ENCODE measurements at places on chromosomes 7 and 10. TPM values are rescaled to one million over a fixed set of nuclear protein-coding genes. Genes with fewer than 3 reads are reported as not detected.
A peak's percentile ranks its signal among the peaks of the same experiment; 100 is the strongest.

The NOD1 gene
- 18.9 TPM for total RNA-seq

The PAOX gene
- total RNA-seq = 3.5 TPM

The FAM20C gene
- 2.8 TPM for total RNA-seq

The EBLN1 gene
- not detected for total RNA-seq

The ATOH7 gene
- total RNA-seq = not detected

The SEC61A2 gene
- 18.9 TPM for total RNA-seq

The ASL gene
- total RNA-seq = 12.7 TPM

The MAGI2 gene
- total RNA-seq = 0.73 TPM

The NUTM2E gene
- not detected for total RNA-seq

The JAKMIP3 gene
- total RNA-seq = 0.39 TPM

- no peak for DNase-seq
Observed at GRCh38 chr7:30814700-30815387, 43.6 kb downstream of the MINDY4 start.

- no peak for DNase-seq
Observed at GRCh38 chr10:120517881-120518484, 61.0 kb downstream of the PLPP4 start.

- no peak for DNase-seq
Observed at GRCh38 chr10:124564881-124565280, 103.3 kb downstream of the LHPP start.

- no peak for DNase-seq
Observed at GRCh38 chr7:23276376-23276775, 22.8 kb upstream of the MALSU1 start.

GRCh38 chr7:107615910-107616680, 36.0 kb downstream of the BCAP29 start:
- DNase-seq = no peak

- DNase-seq = no peak
Observed at GRCh38 chr10:106179430-106179829, 985.1 kb downstream of the SORCS1 start.

DNA sequence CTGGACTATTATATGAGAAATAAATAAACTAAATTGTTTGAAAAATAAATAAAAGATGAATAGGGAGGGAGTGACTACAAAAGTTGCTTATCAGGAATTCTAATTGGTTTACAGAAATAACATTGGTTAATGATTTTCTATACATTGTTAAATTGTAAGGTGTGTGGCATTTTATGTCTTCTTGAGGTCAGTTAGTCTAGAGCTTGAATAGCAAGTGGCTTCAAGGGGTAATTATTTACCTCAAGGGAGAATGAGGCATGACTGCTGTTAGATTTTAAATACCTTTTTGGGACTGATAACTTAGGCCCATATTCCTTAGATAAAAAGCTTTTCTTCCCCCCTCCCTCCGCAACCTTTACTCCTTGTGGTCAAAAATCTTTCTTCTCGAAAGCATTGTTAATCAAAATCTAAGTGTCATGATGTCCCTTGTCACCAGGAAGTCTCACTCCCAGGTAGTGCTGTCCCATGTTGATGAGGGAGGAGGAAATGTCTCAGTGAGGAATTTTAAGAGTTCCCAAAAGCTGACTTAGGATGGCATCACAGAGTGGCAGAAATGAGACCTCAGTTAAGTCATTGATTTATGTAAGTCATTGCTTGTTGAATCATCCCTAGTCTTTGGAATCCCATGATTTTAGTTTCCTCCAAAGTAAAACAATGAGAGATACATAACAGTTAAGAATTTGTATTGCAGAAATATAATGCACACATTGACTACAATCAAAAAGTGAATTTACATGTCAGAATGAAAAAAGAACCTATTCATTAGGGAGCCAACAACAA, 71.5 kb downstream of the MAPK8 start:
- no peak for DNase-seq

GRCh38 chr10:69807696-69808095, 6.0 kb downstream of the COL13A1 start:
- DNase-seq = no peak

DNA sequence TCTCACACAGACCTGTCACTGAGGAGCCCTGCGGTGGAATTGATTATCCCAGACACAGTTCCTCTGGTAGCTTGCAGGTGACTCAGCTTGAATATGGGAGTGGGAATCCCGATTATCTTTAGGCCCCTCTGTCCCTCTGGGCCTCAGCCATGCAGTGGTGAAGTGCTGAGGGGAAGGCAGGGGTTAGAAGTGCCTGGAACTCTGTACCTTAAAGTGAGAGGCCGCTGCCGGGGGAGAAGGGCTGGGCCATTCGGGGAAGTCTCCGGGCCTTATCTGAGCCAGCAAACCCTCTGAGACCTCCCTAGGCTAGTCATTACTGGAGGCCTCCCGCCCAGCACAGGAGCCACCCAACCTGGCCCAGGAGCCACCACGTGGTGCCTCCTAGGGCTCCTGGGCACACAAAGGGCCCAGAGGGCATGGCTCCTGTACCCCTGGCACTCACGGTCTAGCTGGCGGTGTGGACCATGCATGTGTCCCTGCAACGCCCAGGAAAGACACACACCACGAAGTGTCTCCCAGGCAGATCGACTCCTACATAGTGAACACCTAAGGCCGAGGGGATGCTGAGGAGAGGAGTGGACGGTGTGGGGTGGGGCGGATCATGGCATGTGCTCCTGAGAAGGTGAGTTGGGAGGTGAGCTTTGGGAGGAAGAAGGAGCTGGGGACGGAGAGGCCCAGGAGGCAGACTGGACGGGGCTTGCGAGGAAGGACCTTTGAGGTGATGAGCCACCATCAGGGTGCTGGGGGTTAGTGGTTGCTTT, 56.2 kb downstream of the HK1 start:
- no peak for DNase-seq

DNA sequence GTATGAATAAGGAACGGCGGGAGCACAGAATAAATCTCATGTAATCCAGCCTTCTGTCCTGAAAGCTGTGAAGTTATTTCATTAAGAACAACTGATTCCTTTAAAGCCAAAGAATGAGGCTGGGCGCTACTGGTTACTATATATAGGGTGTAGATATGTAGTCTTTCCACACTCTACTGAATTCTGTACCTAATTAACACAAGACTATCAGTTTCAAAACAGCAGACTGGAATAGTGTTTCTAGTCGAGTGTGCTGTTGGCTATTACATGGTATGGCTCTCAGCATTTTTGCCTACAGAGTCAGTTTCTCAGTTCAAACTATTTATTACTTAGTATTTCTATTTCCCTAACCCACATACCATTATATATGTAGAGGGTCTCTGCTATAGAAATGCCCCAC, 163.3 kb downstream of the THSD7A start:
- no peak for DNase-seq

- DNase-seq = no peak
Observed at GRCh38 chr7:110084181-110084807, 1006.6 kb upstream of the LRRN3 start.

GRCh38 chr7:25288556-25289307, 60.4 kb upstream of the NPVF start:
- no peak for DNase-seq

DNA sequence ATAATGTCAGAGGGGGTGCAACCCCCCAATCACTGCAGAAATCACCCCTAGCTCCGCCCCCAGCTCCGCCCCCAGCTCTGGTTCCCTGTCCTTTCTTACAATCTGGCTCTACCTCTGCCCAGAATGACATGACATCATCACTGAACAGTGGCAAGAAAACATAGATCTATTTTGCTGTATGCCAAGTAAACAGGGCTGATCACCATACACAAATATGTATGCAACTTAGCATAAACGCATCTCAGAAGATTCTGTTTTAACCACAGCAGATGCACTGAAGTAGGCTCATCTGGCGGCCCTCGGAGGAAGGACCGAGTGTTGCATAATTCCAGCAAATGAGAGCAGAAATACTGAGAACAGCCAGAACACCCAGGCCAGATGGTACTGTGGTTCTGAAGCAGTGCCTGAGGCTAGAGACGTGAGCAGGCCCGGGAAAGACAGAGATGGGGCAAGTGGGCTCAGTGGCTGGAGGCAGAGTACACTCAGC, 293.3 kb upstream of the KLF14 start:
- no peak for DNase-seq

- DNase-seq = no peak
Observed at GRCh38 chr7:22356701-22357310, at the start of gene RAPGEF5. RAPGEF5 (minus strand) TSS chr7:22357154; CDS start chr7:22357060, 94 bp downstream.

DNA sequence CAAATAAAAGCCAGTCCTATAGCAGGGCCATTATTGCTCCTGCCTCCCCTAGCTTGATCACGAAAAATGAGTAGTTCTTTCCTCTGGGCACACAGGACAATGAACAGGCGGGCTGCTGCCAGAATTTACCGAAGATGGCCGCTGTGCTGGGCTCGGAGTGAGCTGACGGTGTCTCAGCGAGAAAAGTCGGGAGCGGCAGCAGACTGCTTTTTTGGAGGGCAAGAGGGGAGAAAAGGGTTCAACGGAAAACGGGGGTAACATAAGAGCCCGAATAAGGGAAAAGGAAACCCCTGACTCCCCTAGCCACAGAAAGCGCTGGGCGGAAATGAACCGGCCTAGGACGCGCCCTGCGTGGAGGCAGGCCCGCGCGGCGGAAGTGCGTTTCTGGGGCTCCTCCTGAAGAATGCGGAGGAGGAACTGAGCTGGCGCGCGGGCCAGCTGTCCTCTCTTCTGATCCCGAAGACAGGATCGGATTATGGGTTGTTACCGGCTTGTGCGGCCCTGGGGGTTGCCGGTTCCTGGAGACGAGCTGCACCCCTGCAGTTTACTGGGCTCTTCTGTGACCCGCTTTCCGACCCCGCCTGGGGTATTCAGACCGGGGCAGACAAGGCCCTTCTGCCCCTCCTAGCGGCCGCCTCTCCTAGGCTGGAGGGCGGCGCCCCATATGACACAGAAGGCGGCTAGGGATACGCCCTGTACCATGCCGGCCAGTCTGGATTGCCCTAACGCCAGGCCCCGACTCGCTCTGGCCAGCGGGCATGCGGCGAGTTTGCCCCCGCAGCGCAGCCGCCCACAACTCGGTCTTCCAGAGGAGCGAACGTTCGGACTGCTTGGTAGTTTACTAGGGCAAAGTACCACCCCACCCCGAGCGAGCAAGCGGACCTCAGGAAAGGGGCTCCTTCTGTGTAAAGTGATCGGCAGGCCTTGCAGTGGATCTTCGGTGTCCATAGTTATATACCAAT, 30.1 kb upstream of the KMT2E start:
- DNase-seq = peak; percentile 71

DNA sequence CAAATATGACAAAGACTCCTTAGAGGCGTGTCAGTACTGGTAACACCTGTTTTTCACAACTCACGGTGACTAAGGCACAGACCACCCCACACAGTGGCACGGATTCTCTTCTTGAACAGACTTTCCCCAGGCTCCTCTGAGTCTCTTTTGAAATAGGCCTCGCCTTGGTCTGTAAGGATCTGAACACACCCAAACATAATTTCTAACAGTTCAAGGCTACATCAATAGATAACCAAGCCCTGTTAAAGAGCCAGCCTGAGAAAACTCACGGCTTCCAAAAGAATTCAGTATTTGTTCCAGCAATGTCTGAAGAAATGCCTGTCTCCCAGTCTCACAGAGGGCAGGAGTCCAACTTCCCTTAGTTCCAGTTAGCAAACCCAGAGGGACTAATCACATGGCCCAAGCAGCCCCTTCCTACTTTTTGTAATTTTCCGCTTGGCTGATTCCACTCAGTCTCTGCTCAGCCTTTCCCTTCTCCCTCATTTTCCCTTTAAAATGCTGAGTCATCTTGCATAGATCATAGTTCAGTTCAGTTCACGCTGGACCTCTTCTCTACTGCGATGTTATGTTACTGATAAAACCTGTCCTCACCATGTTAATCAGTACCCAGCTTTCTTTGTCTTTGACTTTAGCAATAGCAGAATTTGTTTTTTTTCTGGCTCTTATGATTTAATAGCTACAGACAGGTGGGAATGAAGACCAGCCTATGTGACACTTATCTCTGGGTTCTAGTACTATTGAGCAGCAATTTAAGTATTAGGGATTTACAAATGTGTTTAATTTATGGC, 22.6 kb upstream of the AKR1C3 start:
- DNase-seq = no peak

DNA sequence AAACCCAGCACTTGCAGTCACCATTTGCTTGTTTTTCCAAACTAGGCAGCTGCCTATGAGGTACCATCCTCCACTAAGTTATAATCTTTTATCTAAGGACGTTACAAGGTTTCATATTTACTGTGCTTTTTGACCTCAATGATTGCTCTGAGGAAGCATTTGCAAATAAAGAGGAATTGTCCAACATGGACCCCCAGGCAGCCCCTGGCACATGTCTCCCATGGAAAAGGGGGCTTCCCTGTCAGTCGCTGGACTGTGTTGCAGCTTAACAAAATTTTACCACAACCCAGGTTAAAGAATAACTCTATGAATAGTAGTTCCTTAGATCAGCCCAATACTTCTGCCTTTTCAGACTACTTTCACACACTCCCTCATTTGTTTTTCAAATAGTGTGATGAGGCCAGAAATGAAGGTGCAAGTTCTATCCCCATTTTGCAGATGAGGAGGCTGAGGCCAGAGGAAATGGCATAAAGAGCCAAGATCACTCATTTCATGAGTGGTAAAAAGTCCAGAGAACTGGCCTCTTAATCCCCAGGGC, 52.8 kb upstream of the ZPBP start:
- DNase-seq = no peak

- no peak for DNase-seq
Observed at GRCh38 chr7:82384779-82385178, 58.8 kb downstream of the CACNA2D1 start.

GRCh38 chr10:27660711-27661110, 84.9 kb downstream of the MKX start:
- DNase-seq = no peak

- no peak for DNase-seq
Observed at GRCh38 chr10:43765516-43765915, 116.8 kb upstream of the ZNF32 start.

GRCh38 chr10:96176985-96177384, 46.9 kb downstream of the ZNF518A start:
- no peak for DNase-seq

GRCh38 chr7:108246227-108246837, 116.2 kb upstream of the LAMB4 start:
- no peak for DNase-seq

GRCh38 chr7:131637859-131638258, 81.4 kb upstream of the PODXL start:
- DNase-seq = no peak

DNA sequence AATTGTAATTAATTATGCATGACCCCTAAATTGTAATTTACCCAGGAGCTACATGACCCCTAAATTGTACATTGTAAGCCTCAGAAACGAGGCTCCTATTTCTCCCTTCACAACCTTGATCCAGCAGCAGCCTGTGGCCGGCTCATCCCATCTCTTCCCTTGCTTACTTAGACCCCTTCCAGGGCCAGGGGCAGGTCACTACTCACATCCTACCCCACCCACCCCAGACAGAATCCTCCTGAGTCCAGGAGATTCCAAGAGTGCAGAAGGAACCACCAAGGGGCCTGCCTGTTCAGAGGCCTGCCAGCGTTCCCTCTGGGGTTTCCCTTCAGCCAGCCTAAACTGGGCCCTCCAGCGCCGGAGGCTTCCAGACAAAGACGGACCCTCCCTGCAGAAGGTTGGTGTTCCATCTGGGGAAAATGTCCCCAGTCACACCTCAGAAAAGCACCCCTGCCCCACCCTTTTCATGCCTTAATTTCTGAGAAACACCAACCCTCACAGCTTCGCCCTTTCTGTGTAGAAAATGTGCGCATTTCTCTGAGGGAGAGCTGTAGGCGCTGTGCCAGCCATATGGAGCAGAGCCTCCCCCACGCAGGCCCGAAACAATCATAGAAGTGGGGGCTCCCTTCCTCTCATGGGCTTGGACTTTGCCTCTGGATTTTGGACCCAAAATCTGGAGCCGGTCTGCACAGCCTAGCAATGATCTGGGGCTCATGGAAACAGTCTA, 19.2 kb downstream of the LEP start:
- DNase-seq = no peak

- no peak for DNase-seq
Observed at GRCh38 chr10:117162093-117163060, 24.3 kb upstream of the VAX1 start.
